Activated gamma-delta T cell (primary cell): ENCODE measurements at places on chromosomes 12 and 14.

DNA sequence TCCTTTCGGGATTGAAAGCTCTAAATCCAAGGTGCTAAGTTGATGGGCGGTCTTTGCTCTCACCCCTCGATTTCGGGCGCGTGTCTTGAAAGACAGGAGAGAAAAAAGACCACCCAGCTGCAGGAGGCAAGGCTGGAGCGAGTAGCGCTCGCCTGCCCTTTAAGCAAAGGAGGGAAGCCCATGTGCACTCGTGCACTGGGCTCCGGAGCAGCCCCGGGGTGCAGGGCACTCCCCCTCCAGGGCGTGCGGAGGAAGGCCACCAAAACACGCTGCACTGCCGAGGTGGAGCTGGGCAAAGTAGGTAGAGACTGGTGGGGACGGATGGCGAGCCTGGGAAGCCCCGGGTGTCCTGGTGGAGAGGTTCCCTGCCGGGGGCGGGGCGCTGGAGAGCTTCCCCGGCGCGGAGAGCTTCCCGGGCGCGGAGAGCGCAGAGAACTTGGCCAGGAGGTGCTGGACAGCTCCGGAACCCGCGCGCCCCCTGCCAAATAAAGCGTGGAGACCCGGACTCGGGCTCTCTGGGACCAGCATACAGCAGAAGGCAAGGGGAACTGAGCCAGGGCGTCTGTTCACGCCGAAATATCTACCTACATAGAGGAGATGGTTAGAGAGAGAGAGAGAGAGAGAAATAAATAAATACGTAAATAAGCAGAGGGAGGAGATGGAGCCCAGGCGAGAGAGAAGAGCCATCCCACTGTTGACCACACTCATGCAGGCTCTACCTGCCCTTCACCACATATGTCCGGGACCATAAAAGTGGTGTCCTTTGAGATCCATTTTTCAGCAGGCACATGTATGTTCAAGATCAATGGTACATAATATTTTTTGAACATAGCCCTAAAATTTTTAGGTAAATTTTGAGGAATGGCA is 662 bp upstream of the NELL2 start:
- DNase-seq = no peak

DNA sequence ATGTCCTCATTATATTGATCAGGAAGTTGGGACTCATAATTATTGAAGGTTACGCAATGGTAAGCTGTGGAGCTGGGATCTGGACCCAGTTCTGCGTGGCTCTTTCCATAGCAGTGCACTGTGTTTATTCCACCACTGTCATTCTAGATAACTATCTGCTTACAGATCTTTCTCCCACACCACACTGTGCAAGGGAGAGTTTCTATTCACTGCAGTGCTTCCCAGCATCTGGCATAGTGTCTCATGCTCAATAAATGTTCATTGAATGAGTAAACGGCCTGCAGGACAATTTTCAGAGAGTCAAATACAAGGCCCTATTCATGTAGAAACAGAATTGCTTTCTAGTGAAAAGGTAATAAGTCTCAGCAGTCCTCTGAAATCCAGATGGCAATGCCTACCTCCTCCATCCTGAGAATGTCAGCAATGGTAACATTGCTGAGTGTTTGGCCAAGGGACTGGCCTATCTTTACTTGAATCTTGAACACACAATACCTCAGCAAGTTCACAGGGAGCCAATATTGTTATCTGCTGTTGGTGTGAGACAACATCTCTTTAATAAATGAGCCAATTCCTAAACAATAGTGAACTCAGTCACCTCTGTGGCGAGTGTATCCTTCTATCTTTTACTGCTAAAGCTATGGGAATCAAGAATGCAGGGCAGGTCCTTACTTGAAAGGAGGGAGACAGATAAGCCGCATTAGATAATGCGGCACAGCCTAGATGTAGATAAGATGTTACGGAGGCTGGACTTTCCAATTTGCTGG is 332.4 kb upstream of the PRICKLE1 start:
- no peak for DNase-seq

DNA sequence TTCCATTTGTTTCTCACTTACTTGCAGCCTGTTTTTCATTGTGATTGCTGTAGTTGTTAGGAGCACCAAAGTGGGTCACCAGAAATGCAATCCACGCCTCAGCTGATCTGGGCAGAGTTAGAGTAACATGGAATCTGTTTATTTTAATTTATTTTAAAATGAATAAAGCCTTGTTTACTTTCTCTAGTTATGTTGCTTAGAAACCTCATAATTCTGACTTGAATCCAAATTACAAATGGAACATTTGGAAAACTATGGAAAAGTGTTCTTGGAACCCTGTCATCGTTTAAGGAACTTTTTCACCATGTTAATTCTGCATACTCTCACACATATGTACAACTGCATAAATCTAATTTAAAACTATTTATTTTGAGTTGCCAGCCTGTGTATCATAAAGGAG is 92.2 kb upstream of the DAAM1 start:
- no peak for DNase-seq

- DNase-seq = no peak
Observed at GRCh38 chr12:38744041-38744440, 161.3 kb downstream of the CPNE8 start.

- DNase-seq = no peak
Observed at GRCh38 chr14:73223049-73223448, 14.3 kb upstream of the PAPLN start.

DNA sequence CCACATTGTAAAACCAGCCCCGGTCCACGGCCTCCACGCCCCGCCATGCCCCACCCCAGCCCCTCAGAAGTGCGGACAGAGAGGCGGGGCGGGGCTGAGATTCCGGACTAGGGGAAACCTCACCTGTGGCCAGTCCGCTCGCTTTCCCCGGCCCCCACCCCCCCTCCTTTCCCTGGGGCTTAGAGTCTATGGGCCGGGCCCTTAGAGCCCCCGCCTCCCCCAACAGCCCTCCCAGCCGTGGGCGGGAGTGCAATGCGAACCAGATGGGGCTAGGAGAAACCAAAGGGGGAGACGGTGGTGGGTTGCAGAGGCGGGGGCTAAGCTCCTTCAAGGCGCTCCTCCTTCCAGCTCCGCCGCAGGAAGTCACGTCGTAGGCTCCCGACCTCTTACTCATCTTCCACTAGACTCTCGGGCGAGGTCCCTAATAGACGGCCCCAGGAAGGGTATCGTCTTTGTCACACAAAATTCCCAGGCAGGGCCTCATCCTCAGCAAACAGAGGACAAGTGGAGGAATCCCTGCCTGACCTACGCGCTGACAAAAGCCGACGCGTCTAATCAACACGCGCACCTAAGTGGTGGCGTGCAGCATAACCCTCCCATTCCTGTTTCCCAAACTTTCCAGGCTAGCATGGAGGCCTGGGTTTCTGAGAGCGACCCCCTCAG is 1.1 kb upstream of the NAB2 start:
- peak; percentile 44 for DNase-seq

GRCh38 chr12:78719721-78720120 is 144.9 kb upstream of the SYT1 start:
- DNase-seq = no peak

GRCh38 chr12:51766067-51766676 is 82.3 kb downstream of the FIGNL2 start:
- no peak for DNase-seq

- DNase-seq = no peak
Observed at GRCh38 chr12:75289753-75290152, 40.4 kb downstream of the CAPS2 start.

- no peak for DNase-seq
Observed at GRCh38 chr14:69968681-69969080, 89.5 kb downstream of the SMOC1 start.

DNA sequence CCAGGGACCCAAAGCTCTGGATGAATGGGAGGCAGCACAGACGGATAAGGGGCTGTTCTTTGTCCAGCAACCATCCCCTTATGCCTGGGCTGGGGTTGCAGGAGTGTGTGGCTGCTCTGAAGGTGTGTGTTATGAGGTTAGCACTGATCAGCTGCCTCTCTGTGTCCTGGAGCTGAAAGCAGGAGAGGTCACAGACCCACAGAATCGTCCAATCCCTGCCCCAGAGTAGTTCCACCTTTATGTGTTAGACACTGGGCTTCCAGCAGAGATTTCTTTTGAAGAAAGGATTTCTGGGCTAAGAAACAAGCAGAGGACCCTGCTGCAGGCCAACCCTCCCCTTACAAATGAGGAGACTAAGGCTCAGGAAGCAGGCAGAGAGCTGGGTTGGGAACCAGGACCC is 62.4 kb downstream of the ARL6IP4 start:
- no peak for DNase-seq

- no peak for DNase-seq
Observed at GRCh38 chr12:71426300-71427047, 13.1 kb upstream of the LGR5 start.

DNA sequence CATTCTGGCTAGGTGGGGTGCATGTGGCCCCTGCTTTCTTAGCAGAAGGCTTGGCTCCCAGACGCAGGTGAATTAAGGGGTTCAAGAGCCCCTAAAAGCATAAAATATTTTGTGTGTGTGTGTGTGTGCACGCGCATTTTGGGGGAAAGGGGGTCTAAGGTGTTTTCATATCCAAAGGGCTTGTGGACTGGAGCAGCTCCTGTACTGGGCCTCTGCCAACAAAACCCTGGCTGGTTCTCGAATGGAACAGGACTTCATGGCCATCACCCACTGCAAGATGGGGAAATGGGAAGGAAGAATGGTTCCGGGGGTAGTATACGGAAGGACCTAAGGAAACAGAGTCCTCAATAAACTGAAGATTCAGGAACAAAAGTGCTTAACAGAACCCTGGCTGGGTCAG is 3.9 kb upstream of the ATN1 start:
- DNase-seq = no peak

DNA sequence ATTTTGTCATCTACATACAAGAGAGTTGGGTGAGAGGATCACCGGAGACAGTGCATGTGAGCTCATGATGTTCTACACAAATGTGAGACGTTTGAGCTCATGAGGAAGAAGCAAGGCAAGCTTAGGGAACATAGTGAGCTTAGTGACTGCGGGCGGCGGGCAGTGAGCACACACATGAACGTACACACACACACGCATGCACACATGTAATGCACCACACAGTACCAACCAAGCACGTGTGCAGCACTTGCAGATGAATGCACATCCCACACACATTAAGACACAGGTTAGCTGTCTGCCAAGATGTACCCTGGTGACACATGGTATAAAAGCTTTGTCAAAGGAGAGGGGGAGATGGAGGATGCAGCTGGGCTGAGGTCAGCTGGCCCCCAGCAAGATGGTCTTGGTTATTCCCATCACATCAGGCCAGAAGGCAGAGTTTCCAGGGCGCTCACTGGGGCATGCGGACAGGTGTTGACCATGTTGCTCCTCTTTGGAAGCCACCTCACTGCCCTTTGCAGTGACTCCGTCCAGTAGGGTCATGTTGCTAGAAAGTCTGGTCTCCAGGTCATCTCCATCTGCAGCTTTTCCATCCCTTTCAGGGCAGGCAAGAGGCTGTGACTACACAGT is 8.7 kb upstream of the CACNA2D4 start:
- DNase-seq = no peak

DNA sequence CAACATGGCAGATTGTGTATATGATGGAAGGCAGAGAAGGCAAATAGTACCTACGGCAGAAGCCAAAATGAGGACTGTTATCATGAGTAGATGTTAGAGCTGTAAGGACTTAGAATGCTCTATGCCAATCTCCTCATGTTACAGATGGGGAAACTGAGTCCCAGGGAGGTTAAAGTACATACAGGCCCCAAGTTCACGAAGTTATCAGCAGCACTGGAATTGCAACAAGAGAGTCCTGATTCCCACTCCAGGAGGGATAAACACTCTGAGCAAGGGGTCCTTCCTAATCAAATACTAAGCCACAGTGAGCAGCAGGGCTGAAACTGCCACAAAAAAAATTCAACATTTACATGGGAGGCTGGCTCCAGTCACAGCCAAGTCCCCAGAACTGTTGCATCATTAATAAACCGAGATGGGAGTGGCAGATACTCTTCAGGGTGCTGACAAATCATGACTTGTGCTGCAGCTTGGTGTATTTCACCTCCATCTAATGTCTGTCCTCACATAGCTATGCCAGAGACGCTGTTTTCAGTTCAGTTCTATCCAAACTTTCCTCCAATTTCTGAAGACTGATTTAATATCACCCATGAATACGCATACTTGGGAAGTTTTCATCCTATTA is 24.2 kb downstream of the NUAK1 start:
- no peak for DNase-seq

DNA sequence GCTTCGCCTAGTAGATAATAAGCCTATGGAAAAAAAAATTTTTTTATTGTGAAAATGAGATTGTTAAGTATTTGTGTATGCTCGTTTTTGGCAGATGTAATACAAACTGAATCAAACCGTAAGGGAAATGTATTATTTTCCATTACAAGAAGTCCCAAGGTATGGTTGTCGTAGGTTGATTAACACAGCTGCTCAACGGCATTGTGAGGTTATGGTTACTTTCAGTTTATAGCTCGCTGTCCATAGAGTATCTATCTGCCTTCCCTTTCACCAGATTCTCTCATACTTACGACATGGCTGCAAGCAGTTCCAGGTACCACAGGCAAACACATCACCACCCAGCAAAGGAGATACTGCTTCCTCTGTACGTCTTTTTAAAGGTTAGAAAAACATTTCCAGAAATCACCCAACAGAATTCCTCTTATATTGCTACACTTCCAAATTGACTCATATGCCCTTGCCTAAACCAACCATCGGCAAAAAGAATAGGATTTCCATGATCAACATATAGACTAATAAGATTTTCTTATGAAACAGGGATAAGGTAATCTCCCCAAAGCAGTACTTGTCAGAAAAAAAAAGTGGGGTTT is 338.6 kb downstream of the SYT1 start:
- no peak for DNase-seq
